ENCODE measurements at places on chromosomes 3 and 15.

DNA sequence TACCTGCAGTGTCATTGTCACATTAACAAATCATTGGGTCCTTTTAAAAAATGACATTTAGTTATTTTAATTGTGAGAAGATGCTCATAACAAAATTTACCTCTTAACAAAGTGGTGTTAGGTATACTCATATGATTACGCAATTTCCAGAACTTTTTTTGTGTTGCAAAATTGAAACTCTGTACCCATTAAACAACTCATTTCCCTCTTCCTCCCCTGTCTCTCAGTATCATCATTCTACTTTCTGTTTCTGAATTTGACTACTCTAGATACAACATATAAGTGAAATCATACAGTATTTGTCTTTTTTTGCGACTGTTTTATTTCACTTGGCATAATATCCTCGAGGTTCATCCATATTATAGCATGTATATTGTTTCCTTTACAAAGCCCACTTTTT lies 58.7 kb upstream of the CHST2 start:
- no peak for DNase-seq

- no peak for DNase-seq
Observed at GRCh38 chr3:126848991-126849390, 133.9 kb upstream of the PLXNA1 start.

DNA sequence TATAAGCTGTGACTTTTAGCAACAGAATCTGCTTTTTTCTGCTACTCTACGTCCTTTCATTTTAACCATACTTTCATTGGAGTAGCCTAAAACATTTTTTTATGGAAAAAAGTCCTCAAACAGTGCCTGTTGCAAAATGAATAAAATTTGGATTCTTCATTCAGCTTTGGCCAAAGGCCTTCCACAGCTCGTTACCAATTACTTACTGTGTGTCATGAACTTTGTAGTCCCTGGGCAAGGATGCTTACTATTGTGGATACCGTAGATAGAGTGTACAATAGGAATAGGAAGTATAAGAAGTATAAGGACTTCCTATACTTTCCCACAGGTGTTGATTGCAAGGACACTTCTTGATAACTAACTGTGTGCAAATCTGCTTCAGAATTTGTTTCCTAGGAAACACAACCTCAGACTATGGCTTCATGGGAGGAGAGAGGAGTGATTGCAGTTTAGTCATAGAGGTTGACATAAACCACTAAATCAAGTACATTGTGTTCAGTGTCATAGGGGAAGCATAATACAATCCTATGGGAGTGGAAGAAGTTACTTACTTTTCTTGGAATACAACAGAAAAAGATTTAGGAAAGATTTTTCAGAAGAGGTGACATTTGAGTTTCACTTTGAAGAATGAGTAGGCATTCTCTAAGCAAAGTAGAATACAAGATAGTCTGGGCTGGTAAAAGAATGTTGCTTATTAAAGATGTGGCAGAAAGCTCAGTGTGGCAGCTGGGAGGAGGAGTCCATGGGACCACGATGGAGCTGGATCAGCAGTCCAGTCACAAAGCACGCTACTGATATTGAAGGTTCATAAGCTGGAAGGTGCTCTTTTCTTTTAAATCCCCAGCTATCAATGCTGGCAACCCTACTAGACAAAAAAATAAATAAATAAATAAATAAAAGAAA lies 309.7 kb upstream of the TPRG1 start:
- no peak for DNase-seq

DNA sequence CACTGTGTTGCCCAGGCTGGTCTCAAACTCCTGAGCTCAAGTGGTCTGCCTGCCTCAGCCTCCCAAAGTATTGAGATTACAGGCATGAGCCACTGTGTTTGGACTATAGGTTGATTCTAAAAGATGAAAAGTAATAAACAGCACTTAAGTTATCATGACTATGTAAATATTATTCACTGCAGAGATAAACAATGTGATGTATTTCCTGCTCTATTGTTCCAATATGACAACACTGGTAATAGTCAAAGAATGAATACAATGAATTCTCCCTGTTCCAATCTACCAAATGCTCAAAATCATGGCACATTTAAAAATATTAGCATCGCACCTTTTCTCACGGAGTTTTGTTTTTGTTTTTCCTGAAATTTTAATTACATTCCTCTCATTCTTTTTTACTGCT lies 36.8 kb upstream of the TBL1XR1 start:
- DNase-seq: no peak

- DNase-seq: no peak
Observed at GRCh38 chr3:463252-464192, 267.0 kb downstream of the CHL1 start.

DNA sequence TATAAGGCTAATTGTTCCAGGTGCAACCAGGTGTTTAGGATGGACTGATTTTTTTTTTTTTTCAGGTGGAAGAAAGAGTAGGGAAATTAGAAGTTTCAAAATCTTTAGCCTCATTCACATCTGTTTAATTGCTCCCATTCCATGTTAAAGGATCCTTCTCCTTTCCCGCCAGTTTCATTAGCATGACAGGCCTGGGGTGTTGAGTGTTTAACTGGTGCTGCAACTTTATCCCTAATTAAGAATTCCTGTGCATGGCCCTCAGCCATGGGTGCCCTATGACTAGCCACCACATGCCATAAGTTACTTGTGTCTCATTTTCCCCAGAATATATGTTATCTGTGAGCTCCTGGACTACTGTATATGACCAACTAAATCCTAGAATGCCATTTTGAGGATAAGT lies 501.4 kb downstream of the NSUN3 start:
- DNase-seq: no peak
